ENCODE measurements at places on chromosomes 4 and X.

DNA sequence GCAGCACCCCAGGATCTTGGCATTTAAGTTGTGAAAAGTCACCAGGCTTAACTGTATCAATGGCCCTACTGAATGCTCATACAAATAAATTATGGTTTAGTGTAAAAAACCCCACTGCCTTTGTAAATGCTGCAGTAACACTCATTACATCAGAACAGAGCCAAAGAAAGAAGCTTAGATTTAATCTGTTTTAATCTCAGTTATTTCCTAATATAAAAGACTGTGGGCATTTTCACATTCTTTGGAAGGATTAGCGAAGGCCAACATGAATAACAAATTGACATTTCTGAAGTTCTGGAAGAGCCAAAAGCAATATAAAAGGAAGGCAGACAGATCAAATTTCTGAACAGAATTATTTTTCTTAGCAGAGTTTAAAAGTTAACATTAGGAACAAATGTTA, 140.0 kb upstream of the HCCS start:
- H3K27ac ChIP-seq, result no peak overlapping the region
- no peaks in the 10 kb centered on the region for H3K27me3 ChIP-seq
- H3K36me3 ChIP-seq, result no peaks in the 10 kb centered on the region
- no peak for DNase-seq

GRCh38 chr4:77354550-77354949, 197.5 kb downstream of the CCNG2 start:
- no peaks in the 10 kb centered on the region for H3K27me3 ChIP-seq
- no peak for DNase-seq
- H3K27ac ChIP-seq, result no peak overlapping the region
- H3K4me1 ChIP-seq, result no peaks in the 10 kb centered on the region
- H3K4me3 ChIP-seq, result no peak overlapping the region

- no peak overlapping the region for H3K4me3 ChIP-seq
- DNase-seq, result no peak
- H3K4me1 ChIP-seq, result peaks cover under 1% of the 10 kb centered on the region
- H3K27ac ChIP-seq, result no peak overlapping the region
- H3K27me3 ChIP-seq, result no peaks in the 10 kb centered on the region
- H3K36me3 ChIP-seq, result no peaks in the 10 kb centered on the region
Measured at GRCh38 chr4:81549984-81550383, 78.3 kb upstream of the RASGEF1B start.

DNA sequence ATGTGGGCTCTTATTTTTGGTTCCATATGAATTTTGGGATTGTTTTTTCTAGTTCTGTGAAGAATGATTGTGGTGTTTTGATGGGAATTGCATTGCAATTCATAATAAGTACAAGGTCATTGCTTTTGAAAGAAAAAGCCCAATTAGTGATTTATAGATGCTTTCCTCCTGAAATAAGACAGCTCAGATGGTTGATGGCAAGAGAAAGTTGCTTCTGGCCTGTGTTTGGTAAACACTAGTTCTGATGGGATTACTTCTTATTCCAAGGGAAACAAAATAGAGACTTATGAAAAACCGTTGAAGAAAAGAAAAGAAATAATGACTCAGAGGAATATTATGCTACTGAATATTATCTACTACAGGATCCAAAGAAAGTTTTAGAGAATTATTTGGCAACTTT, 144.9 kb downstream of the SPANXA1 start:
- no peaks in the 10 kb centered on the region for H3K27me3 ChIP-seq
- no peak overlapping the region for H3K27ac ChIP-seq

- no peaks in the 10 kb centered on the region for H3K36me3 ChIP-seq
- H3K27ac ChIP-seq, result no peak overlapping the region
- H3K4me3 ChIP-seq, result no peak overlapping the region
- peaks cover 9% of the 10 kb centered on the region for H3K4me1 ChIP-seq
- DNase-seq, result no peak
Measured at GRCh38 chr4:107548211-107548905, 171.7 kb downstream of the PAPSS1 start.

DNA sequence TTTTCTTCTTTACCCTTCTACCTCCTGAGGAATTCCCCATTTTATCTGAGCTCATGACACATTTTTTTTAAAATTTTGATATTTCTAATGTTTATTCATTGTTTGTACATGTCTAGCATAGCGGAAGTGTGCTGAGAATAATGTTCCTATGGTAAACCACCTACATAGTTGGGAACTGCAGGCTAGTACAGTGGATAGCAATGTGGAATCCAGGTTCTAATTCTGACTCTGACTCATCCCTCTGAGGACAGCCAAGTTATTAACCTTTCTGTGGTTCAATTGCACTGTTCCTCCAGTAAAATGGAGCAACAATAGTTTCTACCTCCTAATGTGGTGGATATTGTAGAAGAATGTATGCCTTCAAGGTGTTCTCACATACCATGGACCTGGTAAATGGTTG, 20.6 kb upstream of the APELA start:
- H3K36me3 ChIP-seq, result no peaks in the 10 kb centered on the region
- H3K4me1 ChIP-seq, result no peaks in the 10 kb centered on the region
- no peak for DNase-seq

DNA sequence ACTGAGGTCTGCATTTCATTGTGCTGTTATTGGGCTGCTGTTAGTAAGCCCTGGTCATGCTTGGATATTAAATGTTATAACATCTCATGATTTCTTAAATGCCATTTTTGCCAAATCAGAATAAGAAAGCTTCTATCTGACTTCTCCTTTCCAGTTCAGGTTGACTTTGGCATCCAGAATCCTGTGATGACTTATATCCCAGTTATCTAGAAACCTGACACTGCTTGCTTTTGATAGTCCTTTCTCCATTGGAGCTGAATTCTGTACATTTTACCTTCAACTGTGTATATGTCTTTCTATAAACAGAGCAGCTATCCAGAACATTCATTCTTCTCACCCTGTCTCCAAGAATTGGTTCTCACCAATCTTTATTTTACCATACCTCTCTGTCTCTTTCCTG, 257.7 kb upstream of the GNPDA2 start:
- no peak for DNase-seq
- H3K27me3 ChIP-seq, result no peaks in the 10 kb centered on the region
- H3K27ac ChIP-seq, result no peak overlapping the region
- no peaks in the 10 kb centered on the region for H3K36me3 ChIP-seq

DNA sequence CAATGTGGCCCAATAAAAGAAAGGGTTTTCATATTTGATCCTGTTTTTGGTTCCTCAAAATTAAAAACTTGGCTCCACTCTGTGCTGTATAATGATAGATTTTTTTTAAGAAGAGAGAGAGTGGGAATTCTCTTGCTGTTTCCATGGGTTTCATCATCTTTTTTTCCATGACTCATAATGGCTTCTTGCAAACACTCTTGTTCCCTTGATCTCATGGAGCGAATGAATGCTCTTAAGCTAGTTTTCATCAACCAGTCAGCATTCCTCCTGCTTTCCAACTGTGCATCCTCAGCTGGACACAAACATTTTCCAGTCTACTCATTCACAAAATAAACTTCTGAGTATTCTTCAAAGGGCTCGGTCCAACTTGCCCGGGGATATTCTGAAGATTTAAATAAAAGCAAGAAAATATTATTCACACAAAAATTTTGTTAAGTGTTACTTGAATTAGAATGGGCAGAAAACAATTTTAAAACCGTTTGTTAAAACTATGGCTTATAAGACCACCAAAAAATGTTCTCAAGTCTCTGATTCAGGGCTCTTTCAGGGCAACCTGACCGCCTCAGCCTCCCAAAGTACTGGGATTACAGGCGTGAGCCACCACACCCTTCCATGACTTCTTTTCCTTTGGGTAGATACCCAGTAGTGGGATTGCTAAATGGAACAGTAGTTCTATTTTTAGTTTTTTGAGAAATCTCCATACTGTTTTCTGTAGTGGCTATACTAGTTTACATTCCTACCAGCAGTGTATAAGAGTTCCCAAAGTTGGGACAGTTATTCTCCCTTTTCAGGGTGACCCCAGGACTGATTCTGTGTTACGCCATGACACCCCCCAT, 64.7 kb downstream of the TMEM156 start:
- no peaks in the 10 kb centered on the region for H3K27me3 ChIP-seq
- H3K4me1 ChIP-seq, result peaks cover 4% of the 10 kb centered on the region
- H3K36me3 ChIP-seq, result peaks cover 78% of the 10 kb centered on the region
- no peak for DNase-seq

- DNase-seq, result no peak
- H3K36me3 ChIP-seq, result no peaks in the 10 kb centered on the region
- no peaks in the 10 kb centered on the region for H3K4me1 ChIP-seq
Measured at GRCh38 chr4:153183146-153183545, 21.1 kb upstream of the TRIM2 start.

DNA sequence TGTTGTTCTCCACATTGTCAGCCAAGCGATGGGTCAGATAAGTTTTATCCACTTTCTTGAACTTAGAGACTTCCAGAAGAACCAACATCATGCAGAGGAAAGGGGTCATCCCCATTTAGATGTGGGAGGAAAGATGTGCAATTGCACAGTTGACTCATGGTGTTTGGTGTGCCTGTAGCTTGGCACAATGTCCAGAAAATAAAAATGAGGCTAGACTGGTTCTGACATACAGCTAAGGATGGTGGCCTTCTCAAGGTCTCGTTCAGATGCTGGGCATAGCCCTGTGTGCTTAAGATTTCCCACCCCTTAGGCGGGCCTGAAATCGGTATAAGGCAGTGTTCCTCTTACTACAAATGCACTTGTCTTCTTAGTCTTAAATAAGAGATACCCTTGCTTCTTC, 101.1 kb downstream of the PCDH7 start:
- no peaks in the 10 kb centered on the region for H3K4me1 ChIP-seq
- DNase-seq, result no peak
- H3K36me3 ChIP-seq, result no peaks in the 10 kb centered on the region

DNA sequence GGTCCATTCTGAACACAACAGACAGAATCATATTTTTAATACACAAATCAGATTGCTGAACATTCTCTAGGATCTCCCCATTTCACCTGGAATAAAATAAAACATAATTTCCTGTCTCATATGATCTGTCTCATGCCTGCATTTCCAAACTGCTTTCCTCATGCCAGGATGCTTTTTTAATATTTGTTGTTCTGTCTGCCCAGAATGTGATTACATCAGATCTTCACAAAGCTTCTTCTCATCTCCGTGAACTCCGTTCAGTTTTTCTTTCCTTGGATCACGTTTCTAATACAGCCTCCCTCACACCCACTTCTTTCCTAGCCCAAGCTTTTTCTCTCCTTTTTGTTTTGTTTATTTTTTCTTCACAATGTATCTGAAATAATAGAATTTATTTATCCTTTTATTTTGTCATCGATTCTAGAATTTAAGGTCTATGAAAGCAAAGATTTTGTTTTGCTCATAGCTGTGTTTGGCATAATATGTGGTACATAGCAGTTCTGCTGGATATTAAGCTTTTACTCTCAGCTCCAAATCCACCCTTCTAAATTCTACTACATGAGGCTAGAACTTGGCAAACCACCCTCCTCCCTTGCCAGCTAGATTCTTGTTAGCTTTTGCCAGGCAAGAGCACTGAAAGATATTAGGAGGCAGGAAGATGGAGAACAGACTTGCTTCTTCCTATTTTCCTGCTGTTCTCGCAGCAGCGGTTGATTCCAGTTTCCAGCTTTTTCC, 165.5 kb upstream of the SLIT2 start:
- DNase-seq, result no peak
- H3K4me3 ChIP-seq, result no peak overlapping the region
- H3K27me3 ChIP-seq, result no peaks in the 10 kb centered on the region

GRCh38 chrX:68945603-68946228, 116.9 kb downstream of the EFNB1 start:
- no peak overlapping the region for H3K4me3 ChIP-seq
- H3K4me1 ChIP-seq, result no peaks in the 10 kb centered on the region
- H3K27ac ChIP-seq, result no peak overlapping the region
- no peaks in the 10 kb centered on the region for H3K36me3 ChIP-seq

- no peaks in the 10 kb centered on the region for H3K27me3 ChIP-seq
- no peaks in the 10 kb centered on the region for H3K36me3 ChIP-seq
- no peak for DNase-seq
- H3K4me1 ChIP-seq, result no peaks in the 10 kb centered on the region
- no peak overlapping the region for H3K4me3 ChIP-seq
- H3K27ac ChIP-seq, result no peak overlapping the region
Measured at GRCh38 chr4:188578657-188579056, 439.4 kb downstream of the TRIML1 start.

DNA sequence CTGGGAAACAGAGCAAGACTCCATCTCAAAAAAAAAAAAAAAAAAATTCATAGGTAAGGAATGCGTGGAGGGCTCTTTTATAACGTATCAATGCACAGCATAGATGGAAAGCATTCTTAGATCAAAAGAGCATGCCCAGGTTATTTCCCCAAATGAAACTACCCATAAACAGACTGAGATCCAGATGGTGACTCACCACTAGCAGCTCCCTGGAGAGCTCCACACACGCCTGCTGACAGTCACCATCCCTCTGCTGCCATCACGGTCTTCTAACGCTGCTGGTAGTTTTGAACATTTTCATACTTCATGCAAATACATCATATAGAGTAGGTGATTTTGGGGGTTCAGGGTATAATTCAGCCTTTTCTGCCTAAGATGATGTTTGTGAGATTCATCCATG, 136.9 kb downstream of the ASMT start:
- no peak overlapping the region for H3K4me3 ChIP-seq
- peaks cover 16% of the 10 kb centered on the region for H3K36me3 ChIP-seq
- no peaks in the 10 kb centered on the region for H3K4me1 ChIP-seq
- DNase-seq, result no peak
- H3K27ac ChIP-seq, result no peak overlapping the region

GRCh38 chr4:137700072-137700471, 167.8 kb upstream of the PCDH18 start:
- H3K4me1 ChIP-seq, result no peaks in the 10 kb centered on the region
- no peak overlapping the region for H3K4me3 ChIP-seq
- H3K27me3 ChIP-seq, result no peaks in the 10 kb centered on the region
- no peaks in the 10 kb centered on the region for H3K36me3 ChIP-seq
- H3K27ac ChIP-seq, result no peak overlapping the region
- DNase-seq, result no peak

- H3K4me1 ChIP-seq, result no peaks in the 10 kb centered on the region
- no peaks in the 10 kb centered on the region for H3K36me3 ChIP-seq
- no peak overlapping the region for H3K27ac ChIP-seq
Measured at GRCh38 chr4:31041385-31041784, 321.2 kb downstream of the PCDH7 start.
